ENCODE measurements at places on chromosomes 2 and 18.

DNA sequence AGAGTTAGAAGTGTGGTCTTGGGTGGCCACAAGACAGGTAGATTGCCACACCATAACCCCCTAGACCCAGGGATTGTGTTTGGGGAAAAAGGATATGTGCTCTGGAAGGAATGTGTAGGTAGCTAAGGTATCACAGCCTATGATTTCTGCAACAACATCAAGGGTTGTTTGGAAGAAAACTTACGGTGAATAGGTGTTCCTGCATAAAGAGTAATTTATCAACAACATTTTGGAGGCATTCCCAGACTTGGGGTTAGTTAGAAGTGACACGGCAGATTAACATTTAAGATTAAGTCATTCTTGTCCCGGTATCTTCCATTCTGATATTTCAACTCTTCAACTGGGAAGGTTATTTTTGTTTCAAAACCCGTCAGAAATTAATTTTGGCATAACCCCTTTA, 65.5 kb downstream of the SPP2 start:
- DNase-seq, result no peak

GRCh38 chr18:11518788-11519685, 90.4 kb upstream of the SLC35G4 start:
- DNase-seq, result peak; percentile 50

DNA sequence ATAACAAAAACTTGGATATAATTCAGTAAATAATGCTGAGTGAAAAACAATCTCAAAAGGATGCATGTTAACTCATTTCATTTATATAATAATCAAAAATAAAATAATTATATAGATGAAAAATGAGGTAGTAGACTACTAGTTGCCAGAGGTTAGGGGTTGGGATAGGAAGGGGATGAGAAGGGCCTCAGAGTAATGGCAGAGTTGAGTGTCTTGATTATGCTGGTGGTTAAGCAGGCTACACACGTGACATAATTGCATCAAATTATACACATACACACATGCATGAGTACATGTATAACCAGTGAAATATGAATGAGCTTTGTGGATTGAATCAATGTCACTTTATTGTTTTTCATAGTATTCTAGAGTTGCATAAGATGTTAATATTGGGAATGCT, 201.0 kb downstream of the RIT2 start:
- no peak for DNase-seq

GRCh38 chr2:75157435-75157834, 41.9 kb downstream of the TACR1 start:
- DNase-seq, result no peak

DNA sequence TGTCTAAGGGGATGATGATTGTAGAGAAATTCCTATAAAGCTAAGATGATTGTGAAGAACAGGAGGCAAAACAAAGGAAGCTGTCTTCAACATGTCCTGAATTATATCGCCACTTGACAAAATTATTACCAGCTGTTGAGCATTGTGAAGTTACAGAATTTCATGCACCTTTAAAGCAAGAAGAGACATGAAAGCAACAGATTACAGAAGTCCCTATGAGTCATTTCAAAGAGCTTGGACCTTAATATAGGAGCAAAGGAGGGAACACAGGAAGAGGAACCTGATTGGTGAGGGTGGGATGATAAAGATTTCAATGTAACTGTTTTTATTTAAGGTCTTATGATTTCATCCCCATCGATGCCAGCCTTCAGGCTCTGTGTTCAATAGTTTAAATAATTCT, 526.9 kb upstream of the HNMT start:
- no peak for DNase-seq

GRCh38 chr18:46265196-46266156, 161.3 kb downstream of the HAUS1 start:
- DNase-seq, result no peak

DNA sequence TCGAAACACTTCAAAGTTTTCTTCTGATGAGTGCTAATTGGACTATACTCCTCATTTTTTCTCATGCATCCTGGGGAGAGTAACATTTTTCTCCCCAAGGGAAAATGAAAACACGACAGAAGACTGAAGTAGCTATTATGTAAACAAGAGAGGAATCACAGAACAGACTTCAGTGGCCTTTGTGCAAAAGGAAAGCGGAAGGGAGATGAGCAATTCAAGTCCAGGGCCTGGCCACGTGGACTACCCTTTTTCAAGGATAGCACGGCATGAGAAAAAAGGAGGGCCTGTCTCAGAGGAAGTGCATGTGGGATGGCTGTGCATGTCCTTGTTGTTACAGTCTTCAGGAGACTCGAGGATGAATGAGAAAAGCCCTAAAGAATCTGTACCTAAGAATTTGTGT, 43.8 kb upstream of the KCNE4 start:
- no peak for DNase-seq

GRCh38 chr2:192254444-192254843, 59.7 kb upstream of the TMEFF2 start:
- DNase-seq, result no peak

- DNase-seq, result no peak
These were observed 59.9 kb upstream of the TGFA start for GRCh38 chr2:70613521-70613920.

DNA sequence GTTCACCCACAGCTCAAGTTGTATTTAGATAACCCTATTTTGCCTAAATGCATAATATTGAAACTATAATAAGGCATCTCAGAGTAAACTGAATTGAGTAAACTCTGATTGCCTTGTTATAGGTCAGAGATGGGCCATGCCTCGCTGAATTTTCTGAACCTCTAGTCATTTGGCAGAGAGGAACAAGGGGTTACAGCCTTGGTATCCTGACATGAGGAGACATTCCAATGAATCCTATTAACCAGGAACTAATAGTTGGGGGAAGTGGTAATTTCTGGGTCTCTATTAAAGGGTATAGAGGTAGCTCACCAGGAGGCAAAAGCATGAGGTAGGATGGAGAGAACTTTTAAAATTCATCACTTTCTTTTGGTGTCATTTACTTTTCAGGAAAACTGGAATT, 227.4 kb upstream of the CHST9 start:
- DNase-seq, result no peak

DNA sequence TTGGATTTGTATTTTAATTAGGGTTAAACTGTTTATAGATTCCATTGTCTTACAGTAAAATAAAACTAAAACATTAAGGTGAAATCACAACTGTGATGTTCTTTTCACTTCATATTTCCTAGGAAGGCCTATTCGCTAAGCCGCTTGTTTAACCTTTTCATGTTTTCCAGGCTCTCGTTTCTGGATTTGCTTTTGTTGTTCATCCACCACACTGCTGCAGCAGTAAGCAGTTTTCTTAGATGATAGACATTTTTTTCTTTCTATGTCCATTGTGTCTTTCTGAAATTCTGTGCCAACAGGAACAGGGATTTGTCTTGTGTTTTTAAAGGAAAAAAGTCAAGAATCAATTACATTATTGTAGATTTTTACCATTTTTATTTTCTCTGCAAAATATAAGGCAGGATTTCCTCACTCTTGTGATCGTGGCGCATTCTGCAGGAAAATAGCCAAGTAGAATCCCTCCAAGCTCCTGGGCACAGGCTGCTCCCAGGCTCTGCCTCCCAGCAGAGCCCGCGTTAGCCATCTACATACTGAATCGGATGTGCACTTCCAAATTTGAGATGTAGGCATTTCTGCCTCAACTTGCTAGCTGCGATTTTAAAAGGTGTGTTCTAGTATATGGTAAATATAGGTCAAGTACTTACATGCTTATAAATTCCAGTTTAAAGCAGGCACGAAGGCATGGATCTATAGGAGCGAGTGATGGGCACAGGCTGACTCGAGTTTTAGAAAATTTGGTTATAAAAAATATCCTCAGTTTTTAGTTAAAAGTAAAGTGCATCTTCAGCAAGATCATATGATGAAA, 10.2 kb downstream of the TSHZ1 start:
- no peak for DNase-seq

- DNase-seq, result peak; percentile 13
These were observed 46.5 kb upstream of the EPG5 start for GRCh38 chr18:46013484-46014189.

- DNase-seq, result no peak
These were observed at the start of gene INHBB for GRCh38 chr2:120346026-120346666. Gene INHBB, plus strand, starts transcription at chr2:120346136. Its CDS starts 53 bp downstream, at chr2:120346189.

DNA sequence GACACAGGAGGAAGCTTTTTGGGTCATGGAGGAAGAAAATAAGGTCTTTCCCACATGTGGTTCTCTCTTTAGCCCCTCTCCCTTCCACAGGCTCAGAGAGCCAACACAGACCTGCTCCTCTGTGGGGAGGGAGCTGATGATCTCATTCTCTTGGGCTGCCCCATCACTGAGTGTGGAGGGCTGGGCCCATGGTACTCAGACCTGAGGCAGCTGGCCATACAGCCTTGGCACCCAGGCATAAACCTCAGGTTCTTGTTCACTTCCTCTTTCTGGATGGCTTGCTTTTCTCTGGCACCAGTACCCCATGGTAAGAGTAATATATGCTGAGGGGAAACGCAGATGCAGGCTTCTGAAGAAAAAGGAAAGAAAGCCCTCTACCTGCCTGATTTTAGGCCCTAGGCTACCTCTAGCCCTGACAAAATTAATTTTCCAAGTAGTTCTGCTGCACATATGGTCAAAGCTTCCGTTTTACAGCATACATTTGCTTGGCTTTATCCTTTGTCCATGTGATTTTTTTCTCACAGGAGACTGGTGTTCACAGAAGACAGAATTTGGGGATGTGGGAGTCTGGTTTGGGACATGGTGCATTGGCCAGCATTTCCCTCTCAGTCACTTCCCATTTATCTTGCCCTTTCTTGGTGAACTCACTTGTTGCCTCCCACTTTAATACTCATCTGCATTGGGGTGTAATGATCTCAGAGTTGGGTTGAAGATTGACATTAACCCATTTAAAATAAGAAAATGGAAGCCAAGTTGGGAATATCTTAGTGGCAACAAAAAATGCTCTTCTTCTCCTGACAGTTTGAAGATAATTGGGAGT, 11.1 kb downstream of the DHRS9 start:
- DNase-seq, result no peak

DNA sequence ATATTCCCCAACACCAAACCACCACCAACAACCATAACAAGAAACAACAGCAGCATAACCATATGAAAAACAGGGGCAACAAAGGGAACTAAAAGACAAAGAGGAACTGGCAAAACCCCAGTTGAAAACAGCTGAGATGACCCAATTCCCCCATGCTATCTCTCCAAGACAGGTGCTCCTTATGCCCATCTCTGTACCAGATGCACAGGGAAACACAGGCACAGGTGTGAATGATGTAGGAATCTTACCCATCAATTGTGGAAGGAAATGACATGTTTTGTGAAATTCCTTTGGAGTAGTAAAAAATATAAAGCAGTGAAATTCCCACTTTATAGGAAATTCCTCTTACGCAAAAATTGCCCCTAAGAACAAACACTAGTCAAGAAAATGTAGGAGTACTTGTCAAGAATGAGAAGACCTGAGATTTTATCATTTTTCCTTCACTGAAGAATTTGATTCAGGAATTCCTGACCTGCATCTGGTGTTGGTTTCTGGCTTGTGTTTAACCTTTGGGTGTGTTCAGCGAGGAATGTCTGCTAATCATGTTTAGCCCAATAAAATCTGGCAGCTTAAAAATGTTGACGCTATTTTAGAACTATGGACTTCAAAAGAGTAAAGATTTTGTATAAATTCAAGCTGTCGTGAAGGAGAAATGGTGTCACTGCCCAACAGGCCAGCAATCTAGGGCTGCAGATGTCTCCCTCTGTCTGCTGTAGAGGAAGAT, 67.7 kb upstream of the ARHGAP28 start:
- DNase-seq, result no peak

DNA sequence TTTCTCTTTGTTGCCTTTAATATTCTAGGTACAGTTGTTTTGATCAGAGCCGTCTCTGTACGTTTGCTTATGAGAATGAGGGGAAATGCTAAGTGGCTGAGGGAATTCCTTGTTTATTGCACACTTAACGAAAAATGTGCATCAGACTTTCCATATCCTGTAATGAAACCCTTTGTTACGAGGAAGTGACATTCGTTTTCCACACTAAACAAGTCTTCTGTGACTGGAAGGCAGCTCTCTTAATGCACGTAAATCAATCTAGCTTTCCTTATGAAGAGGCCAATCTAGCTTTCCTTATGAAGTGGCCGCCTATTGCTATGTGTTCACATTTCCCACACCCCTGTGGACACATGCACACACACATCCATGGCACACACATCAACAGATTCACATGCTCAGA, 186.2 kb downstream of the SNTG2 start:
- no peak for DNase-seq
